ENCODE measurements at places on chromosomes 3 and 15.

DNA sequence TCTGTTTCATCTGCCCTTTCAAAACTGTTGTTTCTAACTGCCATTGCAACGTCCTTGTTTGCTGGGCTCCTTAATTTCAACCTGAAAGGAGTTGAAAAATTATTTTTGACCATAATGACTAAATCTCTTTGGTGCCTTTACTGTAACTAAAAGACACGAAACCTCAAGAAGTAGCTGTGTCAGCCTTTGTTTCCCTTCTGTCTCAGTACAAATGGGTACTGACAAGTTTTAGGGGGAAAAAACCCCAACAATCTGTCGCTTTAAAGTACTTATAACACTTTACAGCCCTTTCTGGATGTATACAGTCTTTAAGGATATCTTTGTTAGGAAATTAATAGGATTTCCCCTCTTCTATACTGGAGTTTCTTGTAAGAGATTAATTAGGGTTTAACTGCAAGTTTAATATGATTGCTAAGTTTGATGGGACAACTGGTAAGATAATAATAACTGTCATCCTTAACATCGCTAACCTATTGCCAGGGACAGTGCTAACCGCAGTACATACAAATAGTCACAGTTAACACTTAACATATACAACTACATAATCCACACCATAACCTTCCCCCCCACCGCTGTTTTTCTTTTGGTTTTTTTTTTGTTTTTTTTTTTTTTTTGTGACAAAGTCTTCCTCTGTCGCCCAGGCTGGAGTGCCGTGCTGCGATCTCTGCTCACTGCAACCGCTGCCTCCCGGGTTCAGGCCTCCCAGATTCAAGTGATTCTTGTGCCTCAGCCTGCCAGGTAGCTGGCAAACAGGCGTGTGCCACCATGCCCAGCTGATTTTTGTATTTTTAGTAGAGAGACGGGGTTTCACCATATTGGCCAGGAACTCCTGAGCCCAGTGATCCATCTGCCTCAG is 1.7 kb downstream of the GXYLT2 start:
- no peak for DNase-seq

DNA sequence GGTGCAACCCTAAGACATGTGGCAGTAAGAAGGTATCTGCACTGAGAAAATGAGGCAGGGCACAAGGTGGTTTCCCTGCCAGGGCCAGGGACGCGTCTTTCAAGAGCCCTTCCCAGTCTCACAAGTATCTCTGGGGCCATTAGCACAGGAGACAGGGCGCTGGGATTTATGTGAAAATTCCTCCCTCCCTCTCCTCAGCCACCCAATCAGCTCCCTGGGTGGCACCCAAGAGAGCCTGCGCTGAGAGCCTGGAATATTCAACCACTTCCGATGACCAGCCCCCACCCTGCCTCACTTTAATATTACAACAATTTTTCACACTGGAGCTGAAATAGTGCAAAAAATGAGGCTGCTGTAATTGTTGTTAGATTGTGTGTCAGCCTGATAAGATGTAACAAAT is 26.1 kb downstream of the SEC61A1 start:
- no peak for DNase-seq

DNA sequence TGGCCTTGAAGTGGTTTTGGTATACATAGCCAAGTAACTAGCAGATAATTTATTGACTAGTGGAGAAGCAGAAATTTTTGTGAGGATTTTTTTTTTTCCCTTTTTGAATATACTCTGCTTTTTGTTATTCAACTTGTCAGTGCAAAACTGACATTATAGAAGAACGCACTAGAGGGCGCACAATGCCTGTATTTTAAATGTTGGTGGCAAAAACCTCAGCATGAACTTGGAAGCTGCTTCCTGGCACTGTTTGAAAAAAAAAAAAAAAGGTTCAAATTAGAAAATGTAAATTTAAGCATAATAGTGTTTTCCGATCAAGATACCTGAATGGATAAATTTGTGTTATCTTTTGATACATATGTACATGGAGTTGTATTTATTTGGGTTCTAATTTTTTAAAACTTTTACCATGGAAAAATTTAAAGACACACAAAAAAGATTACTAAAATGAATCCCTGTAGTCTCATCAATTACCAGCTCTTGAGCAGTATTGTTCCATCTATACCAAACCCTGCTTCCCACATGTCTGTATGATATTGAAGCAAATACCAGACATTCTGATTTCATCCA is 56.0 kb downstream of the SLC25A26 start:
- no peak for DNase-seq

DNA sequence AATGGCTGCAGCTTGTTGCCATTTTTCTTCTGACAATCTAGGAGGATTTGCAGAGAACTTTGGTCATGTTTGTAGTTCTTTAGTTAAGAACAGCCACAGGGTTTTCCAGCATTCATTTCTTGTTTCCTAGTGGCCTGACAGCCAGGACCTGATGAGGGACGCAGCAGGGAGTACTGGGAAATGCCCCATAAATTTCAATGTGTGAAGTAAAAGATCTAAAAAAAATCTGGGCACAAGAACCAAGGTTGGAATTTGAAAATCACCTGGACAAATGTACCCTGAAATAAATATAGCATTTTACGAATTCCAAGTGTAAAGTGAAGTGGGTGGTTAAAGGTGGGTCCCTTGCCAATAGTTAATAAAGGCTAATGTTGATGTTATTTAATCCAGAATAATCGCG is 195.0 kb downstream of the ZIC1 start:
- DNase-seq = no peak

- no peak for DNase-seq
Measured at GRCh38 chr3:36769926-36770325, 5.6 kb upstream of the DCLK3 start.

DNA sequence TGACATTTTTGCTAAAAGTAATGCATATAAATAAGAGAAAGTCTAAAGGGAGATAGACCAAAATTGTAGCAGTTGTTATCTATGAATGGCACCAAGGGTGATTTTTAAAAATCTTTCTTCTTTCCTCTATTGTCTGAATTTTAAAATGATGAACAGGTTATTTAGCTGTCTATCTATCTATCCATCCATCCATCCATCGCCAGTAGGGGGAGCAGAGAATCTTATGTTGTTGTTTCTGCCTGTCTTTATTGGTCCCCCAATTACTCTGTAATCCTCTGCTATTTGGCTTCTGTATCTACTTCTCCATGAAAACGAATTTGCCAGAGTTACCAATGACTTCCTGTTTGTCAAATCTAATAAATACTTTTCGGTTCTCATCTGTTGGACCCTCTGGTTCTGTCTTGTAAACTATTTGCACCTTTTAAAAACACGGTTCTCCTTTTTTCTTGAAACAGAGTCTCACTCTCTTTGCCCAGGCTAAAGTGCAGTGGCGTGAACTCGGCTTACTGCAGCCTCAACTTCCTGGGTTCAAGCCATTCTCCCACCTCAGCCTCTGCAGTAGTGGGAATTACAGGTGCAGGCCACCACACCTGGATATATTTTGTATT is 86.0 kb downstream of the ECT2 start:
- no peak for DNase-seq

GRCh38 chr3:177647341-177647740 is 450.1 kb upstream of the TBL1XR1 start:
- no peak for DNase-seq

DNA sequence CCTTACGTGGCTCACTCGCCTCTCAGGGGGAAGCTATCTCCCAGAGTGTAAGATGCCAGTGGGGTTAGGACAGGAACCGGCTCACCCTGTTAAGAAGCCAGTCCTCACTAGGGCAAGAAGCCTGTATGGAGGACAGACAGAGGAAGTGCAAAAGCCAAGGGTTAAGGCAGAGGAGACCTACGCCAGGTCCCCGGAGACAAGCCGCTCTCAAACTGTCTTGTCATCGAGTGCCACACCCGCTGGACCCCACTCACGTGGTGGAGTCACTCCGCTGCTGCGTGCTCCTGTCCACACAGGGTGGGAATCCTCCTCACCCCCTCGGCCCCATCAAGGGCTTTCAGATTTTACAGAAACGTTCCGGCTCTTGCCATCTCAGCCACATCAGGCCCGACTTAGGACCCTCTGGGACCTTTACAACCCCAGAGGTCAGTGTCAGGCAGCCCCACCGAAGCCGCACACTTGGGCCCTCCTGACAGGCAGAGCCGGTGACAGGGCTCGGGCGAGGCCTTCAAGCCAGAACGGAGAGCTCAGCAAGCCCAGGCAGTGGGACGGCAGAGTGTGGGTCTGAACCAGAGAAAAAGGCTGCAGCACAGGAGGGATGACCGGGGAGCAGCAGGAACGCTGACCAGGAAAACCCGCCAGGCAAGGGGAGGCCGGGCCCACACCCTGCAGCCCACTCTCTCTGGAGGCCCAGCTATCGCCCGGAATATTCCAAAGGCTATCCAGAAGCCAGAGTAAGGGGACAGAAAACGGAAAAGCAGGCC is 61.7 kb downstream of the XXYLT1 start:
- DNase-seq = no peak

- no peak for DNase-seq
Measured at GRCh38 chr3:192340031-192340430, 387.3 kb downstream of the FGF12 start.

DNA sequence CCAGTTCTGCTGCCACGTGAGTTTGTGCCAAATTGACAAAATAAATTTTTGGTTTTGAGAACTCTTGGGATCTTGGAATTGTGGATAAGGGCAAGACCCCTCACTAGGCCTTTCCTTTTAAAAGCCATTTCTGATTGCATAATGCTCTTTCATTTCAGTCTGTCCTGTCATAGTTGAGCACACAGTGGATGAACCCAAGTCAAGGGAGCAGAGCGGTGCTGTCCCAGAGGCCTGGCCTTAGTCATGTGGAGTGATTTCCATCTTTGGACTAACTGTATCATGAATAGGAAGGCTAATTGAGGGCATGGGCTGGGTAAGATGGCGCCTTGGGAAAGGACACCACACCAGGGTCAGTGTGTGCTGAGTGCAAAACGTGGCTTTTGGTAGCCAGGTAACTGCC is 304.0 kb downstream of the UACA start:
- DNase-seq = no peak

- no peak for DNase-seq
Measured at GRCh38 chr3:115800489-115801075, 177.3 kb downstream of the GAP43 start.

DNA sequence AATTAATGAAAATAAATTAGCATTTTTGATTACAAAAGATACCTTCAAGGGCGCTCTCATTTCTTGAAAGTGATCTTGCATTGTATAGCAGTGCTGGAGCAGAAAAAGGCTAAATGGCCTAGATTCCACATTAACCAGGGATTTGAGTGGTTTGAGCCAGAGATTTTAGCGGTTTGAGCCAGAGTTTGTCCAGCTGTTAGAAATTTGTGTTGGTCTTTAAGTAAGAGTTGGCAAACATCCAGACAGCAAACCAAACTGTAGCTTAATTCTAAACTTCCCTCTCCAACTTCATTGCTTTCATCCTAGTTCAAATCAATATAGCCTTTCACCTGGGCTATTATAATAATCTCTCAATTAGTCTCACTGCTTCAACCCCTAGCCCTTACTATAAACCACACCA is 351.7 kb downstream of the IGSF11 start:
- DNase-seq = no peak

DNA sequence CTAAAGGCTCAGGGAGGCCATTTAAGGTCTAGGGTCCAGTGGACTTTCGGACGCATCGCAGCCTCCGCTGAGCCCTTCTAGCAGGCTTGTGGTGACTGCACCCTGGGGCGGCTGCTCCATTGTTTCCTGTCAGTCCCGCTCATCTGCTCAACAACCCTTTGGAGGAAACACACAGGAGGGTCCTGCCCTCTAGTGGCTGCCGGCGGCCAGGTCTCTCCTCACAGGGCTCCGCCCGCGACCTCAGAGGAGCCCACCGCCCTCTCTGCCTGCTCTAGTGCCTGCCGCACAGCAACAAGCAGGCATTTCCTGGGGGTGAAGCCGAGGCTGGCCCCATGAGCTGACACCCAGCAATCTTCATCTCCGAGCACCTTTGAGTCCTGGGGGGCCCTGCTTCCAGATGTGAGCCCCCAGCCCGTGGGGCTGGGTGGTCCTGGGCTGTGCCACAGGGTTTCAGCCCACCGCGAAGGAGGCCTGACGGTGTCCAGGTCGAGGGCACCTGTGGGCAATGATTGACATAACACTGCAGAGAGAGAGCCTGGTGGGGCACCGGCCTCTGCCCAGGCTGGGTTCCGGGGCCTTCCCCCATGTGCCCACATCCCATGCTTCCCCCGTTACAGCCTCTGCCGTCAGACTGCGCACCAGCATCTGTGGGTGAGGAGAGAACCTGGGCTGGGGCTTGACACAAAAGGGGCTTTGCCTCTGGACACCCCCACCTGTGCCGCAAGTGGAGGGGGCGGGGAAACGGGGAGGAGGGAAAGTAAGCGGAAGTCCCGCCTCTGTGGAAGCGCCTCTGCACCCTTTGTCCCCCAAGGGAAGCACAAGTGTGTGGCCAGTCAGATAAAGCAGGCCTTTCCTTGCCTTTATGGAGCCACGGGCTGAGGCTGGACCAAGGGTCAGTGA is 27.0 kb upstream of the SFMBT1 start:
- DNase-seq = peak; percentile 85

DNA sequence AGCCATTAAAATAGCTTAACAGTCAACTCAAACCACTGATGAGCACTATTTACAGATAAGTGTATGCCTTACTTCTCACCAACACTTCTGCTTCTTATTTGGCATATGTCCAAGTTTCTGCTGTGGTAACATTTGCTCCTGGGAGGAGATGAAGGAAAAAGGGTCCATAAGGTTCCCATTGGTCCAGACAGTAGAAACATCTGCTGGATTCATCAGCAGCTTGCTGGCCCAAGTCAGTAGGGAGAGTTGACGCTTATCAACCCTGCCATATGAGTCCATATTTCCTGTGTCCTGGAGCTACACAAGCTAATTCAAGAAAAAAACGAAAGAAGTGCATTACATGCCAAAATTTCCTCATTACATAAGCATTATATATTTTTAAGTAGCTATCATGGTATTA is 824.5 kb downstream of the CADM2 start:
- DNase-seq = peak; percentile 47

DNA sequence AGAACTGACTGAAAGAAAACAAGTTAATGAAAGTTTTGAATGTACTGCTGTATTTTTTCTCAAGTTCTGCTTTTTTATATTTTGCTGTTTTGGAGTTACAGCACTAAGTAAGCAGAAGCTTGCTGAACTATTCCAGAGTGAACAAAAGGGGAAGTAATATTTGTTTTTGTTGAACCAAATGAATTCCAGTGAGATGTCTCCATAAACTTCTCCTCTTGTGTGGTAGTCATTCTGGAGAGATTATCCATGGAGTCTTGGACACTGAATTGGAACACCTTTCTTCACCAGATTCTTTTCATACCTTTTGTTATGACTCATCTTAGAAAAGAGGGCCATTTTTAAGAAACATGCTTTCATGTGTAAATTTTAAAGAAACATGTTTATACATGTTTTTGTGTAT is 8.8 kb downstream of the ANKUB1 start:
- DNase-seq = no peak
